Activated T-helper 1 cell treated with anti-CD3 and anti-CD28 coated beads, Interleukin-2, amount 50 U/mL, for 16 hours (primary cell): ENCODE measurements at places on chromosomes 12 and 14.

DNA sequence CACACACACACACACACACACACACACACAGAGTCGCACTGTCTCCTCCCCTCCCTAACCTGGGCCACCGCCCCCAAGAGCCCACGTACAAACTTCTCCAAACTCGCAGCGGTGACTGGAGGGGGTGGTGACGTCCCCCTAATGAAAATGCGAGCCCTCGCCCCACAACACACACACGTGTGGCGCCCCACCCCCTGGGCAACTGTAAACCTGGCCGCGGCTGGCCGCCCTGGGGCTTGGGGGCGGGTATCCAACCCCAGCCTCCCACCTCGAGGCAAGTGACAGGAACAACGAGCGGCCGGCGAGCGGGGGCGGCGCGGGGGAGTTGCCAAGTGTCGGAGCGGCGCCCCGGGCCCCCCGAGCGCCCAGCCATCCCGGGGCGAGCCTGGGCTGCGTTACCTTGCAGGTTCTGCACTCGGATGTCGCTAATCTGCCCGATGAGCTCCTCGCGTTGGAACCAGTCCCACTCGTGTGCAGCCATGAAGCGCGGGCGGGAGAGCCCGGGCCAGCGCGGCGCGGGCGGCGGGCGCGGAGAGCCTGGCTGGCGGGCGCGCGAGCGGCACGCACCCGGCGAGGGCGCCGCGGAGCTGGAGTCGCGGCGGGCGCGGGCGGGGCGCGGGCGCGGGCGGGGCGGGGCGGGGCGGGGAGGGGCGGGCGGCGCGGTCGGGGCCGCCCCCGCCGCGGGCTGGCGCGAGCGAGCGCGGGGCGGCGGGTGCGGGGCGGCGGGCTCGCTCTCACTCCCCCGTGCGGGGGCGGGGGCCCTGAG is at the start of gene CLMN:
CLMN (minus strand) TSS at position 597 of the 766 bp plus-strand sequence; CDS start at position 481, 116 bp downstream.
- DNase-seq = no peak

DNA sequence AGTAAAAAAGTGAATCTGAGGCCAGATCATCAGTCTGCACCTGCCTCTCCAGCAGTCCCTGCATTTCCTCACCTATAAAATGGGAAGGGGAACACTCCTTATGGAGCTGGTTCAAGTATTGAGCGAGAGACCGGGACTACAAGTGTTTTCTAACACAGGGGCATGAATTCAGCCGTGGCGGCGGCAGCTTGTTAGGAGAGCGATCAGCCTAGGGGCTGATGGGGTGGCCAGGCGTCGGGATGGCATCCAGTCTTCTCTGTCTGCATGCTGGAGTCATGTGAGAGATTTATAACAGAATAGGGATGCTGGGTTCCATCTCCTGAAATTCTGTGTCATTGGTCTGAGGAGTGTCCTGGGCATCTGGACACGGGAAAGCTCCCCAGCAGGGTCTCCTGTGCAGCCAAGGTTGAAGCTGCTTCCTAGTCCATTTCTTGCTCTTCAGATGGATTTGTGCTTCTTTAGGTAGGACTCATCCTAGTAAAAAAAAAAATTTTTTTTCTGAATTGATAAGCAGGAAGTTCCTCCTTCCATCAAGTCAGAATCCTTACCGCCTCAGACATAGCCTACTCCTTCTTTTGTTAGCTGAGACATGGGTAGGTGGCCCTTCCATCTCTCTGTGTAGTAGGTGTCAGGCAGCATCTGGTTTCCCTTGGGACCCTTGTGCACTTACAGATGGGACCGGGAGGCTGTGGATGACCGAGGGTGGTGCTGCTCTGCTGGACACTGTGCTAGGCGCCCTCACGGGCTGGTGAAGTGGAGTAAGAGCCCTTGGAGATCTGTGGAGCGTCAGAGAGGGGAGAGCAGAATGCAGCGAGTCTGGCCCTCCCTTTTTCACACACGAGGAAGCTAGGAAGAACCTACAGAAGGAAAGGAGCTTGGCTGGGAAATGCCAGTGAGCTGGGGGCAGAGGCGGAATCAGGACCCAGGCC is 146.7 kb downstream of the TSPAN9 start:
- DNase-seq = no peak

DNA sequence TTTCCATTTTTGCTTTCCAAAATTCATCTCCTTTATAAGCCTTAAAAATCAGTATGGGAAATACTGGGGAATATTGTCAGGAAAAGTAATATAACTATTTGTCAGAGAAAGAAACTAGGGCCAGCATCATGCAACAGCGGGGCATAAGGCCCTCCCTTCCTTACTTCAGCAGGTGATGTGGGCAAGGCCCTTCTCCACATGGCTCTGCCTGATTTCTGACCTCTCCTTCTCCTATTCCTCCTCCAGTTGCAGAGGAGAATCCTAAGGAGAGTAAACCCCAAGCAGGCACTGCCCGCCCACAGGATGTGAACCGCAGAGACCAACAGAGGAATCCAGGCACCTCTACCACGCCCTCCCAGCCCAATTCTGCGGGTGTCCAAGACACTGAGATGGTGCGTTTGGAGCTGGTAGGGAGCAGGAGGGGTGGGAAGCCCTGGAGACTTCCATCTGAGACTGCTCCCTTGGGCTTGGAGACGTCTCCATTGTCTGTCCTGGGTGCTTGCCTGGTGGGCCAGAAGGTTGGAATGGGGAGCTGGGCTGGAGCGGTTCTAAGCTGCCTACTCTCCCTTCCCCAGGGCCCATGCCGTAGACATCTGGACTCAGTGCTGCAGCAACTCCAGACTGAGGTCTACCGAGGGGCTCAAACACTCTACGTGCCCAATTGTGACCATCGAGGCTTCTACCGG is 2.7 kb upstream of the SOAT2 start:
- DNase-seq = no peak

DNA sequence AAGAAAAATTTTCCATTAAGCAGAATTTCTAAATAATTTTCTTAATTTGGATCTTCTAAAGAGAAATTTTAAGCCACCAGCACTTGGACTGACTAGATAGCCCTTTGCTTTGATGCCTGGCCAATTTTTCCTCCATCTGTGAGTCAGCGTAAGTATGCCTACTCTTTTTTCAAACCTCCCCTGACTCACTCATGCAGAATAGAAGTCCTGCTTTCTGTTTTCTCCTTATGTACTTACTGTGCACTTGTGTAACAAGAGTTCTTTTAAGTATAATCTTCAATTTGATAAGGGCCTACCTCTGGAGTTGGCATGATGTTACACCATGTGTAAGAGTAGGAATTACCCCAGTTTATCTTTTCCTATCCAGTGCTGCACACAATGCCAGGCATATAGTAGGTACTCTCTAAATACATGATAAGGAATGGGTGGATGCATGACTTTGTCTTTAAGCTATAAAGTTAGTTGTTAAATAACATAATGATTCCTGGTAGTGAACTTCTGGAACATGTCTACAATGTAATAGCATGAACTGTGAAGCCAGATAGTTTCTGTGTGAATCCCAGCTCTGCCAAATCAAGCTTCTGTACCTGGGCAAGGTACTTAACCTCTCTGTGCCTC is 329.6 kb downstream of the TMTC2 start:
- DNase-seq = no peak

DNA sequence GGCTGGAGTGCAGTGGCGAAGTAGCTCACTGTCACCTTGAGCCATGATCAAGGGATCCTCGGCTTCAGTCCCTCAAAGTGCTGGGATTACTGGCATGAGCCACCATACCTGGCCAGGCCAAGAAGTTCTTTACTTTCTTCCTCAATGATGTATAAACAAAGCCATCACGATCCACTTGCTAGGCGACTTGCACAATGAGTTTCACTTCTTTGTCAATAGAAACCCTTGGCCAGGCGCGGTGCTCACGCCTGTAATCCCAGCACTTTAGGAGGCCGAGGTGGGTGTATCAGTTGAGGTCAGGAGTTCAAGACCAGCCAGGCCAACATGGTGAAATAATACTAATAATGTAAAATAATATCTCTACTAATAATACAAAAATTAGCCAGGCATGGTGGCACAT is 14.4 kb upstream of the SPSB2 start:
- no peak for DNase-seq

DNA sequence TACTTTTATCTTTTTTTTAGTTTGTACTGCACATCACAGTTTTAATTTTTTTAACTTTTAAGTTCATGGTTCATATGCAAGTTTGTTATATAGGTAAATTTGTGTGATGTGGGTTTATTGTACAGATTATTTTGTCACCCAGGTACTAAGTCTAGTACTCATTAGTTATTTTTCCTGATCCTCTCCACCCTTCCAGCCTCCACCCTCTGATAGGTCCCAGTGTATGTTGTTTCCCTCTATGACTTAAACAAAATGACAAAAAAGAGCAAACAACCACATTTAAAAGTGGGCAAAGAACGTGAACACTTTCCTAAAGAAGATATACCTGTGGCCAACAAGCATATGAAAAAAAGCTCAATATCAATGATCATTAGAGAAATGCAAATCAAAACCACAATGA is 63.7 kb downstream of the GARIN6 start:
- DNase-seq = no peak

GRCh38 chr14:89598548-89599186 is 181.6 kb upstream of the FOXN3 start:
- DNase-seq = no peak

- DNase-seq = no peak
These were observed 300.3 kb downstream of the ZFP36L1 start for GRCh38 chr14:68492381-68493151.
